ENCODE measurements at places on chromosomes 4 and X.

- no peak for DNase-seq
These were observed 67.0 kb upstream of the GPC4 start for GRCh38 chrX:133482056-133482952.

DNA sequence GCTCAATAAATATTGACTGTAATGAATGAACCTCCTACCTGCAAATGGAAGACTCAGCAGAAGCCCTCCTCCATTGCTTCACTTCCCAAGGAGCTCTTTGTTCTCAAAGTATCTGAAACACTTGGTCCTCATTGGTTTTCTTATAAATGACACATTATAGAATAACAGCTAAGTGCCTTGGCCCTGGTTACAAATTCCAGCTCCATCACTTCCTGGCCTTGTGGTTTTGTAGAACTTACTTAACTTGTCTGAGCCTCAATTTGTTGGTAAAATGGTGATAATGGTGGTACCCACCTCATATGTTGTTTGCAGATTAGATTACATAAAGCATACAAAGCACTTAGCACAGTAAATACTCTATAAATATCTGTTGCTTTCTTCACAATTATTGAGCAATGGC, 25.2 kb upstream of the SMIM20 start:
- no peak for DNase-seq

DNA sequence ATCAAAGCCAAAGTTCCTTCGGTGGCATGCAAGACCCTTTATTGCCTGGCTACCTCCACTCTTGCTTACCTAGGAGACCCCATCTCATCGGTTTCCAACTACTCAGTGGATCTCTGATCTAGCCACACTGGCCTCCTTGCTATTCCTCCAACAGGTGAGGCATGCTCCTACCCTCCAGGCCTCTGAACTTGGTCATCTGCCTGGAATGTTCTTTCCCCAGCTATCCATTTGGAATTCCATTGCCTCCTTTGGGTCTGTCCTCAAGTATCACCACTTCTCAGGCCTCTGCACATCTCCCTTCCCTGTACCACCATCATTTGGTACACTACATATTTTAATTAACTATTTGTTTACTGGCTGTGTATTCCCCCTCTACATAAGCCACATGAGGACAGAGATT, 11.2 kb downstream of the LGI2 start:
- DNase-seq, result no peak

DNA sequence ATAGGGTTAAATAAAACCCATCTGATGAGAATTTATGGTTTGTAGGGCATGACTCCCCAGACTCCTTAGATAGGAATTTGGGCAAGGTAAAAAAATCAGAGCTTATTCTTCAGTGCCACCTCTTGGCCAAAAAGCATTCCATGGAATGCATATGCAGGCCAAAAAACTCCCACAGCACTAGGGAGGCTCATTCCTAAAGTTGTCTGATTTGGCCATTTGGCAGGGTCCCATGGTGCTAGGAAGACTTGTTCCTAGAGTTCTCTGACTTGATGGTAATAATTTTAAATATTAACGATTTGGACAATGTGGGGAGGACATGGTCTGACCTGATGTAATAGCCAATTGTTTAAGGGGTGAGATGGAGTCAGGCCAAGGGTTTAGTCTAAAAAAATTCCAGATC, 93.0 kb downstream of the SPIN4 start:
- no peak for DNase-seq

GRCh38 chr4:144399927-144400326, 246.0 kb upstream of the HHIP start:
- DNase-seq, result no peak

DNA sequence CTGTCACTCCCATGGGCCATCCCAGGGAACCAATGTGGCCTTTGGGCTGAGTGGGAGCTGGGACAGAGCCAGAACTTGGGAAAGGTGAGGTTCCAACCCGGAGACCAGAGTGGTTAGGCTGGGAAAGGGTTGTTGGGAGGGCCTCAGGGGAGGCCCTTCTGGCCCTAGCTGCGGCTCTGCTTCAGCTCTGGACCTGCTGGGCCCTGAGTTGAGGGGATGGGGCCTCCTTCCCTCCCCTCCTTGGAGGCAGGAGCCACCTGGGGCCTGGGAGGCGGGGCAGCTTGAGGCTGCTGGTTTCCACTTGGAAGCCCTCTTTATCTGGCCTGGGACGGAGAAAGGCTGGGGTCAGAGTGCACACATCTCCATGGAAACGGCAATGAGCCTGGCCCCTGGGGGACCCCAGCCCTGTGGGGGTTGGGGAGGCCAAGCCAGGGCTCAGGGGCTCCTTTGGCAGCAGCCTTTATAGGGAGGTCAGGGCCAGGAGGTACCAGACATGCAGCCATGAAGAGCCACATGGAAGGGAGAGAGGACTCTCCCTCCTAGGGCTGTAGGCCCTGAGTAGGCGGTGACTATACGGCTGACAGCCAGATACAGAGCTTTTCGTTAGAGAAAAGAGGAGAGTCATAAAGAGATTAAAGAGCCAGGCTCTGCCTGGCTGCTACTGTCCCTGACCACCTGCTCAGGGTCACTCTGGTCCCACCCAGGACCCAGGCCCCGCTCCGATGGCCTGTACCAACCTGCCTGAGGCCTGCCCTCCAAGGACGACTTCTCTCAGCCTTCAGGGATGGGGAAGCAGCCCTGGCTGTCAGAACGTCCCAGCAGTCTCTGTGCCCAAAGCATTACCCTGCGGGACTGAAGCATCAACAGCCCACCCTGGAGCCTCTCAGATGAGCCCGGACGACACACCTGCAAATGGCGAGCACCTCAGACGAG, 6.9 kb upstream of the NSD2 start:
- DNase-seq, result no peak

- DNase-seq, result no peak
These were observed 149.3 kb downstream of the RASL11B start for GRCh38 chr4:53011259-53011905.

DNA sequence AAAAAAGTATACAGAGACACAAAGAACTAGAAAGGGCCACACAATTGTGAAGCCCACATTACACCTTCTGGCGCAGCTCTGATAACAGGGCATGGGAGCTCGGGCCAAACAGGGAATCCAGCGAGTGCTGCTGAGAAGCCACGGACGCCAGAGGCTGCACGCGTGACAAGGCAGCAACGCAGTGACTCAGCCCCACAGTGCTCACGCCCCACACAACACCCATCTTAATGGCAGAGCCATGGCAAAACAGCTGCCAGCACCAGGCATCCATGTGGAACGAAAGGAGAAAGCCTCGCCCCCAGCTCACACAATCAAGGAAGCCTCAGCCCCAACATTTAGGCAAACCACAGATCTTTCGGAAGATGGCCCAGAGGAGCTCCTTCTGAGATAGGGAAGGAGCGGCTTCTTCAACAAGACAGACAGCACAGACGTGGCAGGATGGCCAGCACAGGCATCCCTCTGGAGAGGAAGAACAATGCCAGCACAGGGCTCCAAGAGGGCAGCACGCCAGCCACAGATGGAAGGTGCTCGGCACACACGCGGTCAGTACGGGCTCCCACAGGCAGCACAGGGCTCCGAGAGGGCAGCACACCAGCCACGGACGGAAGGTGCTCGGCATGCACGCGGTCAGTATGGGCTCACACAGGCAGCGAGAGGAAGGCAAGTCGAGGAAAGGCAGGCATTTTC, 33.1 kb downstream of the GAK start:
- no peak for DNase-seq

- no peak for DNase-seq
These were observed 362.4 kb downstream of the PPP3CA start for GRCh38 chr4:100984901-100985300.

DNA sequence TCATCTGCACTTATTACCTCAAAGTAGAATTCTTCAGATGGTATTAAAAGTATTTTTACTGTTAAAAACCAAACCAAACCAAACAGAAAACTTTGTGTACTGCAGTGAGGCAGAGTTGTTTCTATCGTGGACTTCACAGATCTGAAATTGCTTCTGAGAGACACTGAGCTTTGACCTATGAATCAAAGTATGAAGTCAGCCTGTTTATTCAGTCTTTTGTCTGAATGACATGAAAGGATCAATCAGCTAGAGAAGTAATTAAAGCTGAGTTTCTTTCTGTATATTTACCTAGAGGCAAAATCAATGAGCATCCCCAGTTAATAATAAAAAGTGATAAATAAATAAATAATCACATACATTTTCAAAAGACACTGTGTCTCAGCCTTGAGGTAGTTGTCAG, 2121.0 kb downstream of the PCDH7 start:
- no peak for DNase-seq

- DNase-seq, result no peak
These were observed 33.5 kb downstream of the PCDH19 start for GRCh38 chrX:100376576-100376975.

DNA sequence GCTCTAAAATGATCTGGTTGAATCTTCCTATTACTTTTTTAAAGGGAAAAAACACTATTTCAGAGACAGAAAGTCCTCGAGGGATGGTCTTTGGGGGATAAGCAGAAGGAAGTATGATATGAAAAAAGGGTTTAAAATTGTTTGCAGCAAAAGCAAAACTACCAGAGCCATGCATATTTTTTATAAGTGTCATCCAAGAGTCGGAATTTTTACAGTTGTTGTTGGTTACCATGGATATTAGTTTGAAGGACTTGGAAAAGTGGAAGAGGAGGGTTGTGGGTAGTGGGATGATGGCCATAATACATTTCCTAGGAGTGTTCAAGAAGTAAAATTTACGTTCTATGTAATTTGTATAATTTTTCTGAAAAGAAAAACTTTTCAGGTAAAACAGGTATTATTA, 134.4 kb downstream of the PCDH7 start:
- DNase-seq, result no peak

DNA sequence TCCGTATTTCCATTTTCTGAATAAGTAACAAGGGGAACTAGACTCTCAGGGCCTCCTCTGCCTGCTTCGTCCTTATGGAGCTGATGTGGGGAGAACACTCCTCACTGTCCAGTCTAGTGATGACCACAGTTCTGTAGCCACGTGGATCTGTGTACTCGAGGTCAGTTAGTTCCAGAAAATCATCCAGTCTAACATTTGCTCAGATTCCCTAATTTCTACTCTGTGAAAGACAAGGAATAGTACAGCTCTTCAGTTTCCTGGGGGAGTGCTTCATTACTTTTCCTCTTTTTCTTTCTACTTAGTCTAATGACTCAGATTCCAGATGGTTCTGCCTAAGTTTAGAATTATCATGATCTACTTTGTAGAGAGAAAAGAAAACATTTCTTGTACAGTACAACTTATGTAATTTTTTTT, 82.6 kb downstream of the SORBS2 start:
- no peak for DNase-seq

GRCh38 chrX:40262157-40263013, 164.6 kb upstream of the BCOR start:
- no peak for DNase-seq

DNA sequence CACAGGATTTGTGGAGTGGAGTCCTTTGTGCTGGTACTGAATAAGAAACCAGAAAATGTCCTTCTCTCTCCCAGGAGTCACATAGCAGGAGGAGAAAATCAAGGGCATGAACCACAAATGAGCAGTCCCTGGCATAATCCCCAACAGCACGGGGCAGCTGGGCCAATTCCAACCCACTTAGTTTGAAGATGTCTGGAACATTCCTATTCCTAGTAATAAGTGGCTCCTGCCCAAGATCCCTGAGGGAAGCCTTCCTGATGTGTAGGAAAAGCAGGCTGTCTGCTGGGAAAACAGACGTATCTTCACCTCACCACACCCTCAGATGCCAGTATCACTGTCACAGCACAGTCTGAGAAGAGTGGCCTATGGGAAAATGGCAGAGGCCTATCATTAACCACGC, 182.8 kb upstream of the MAP3K15 start:
- DNase-seq, result no peak

GRCh38 chr4:7004331-7004730, 38.8 kb upstream of the TADA2B start:
- no peak for DNase-seq

DNA sequence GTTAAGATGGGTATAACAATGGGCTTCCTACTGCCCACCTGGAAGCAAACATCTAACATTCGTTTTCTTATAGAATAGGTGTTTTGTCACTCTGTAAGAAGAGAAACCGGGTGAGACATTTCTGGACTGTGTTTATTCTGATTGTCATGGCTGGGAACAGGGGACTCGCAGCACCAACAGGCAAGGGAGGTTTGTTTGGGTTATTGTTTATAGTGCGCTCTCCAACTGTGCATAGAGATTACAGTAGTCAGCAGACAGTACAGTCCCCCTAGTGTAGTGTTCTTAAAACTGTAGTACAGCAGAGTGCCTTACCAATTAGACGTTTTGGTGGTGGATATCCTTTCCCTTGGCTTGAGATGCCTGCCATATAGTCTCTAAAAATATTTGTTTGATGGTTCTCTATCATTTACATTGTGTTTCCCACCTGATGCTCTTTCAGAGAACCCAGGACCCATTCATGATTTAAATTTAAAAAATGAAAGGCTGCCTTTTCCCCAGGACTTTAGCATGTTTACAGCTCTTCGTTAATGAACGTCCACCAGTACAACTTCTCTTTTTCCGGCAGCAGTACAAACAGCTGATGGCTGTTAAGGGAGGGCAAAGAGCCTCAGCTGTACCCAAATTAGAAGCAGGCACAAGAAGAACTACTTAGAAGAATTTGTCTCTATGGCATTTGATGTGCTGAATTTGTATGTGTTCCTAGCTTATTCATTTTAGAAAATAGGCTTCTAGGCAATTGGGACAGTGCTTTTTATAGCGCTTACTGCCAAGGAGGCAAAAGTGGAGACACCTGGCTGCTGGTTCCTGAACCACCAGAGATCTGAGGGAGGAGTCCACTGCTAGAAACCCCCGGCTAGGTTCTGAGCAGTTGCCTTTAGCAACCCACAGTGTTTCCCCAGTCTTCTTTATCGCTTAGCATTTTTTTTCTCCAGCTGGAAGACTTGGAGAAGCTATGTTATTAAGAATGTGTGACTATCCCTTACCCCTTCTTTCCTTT, 1.0 kb upstream of the RNF150 start:
- no peak for DNase-seq

GRCh38 chrX:49910344-49910743, 12.1 kb upstream of the CLCN5 start:
- DNase-seq, result no peak

GRCh38 chr4:105963461-105964400, 68.5 kb downstream of the NPNT start:
- DNase-seq, result no peak

GRCh38 chr4:68536375-68536774, 39.7 kb downstream of the UGT2B17 start:
- DNase-seq, result no peak

DNA sequence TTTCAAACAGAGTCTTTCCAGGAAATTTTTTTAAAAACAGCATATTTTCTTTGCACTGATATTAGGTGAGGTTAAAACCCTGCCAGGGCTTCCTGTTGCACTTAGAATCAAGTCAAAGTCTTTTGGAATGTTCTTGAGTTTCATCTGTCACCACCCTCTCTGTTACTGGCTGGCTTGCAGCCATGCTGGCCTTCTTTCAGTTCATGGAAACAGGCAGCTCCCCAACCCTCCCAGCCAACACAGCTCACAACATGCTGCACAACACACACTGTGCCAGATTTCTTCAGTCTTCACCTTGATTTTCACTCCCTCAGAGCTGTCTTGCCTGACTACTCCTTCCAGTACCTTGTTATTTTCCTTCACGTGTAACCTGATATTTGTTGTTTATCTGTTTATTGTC, 129.5 kb downstream of the KCNIP4 start:
- no peak for DNase-seq

GRCh38 chrX:53654376-53654775, 32.1 kb downstream of the HUWE1 start:
- no peak for DNase-seq

- no peak for DNase-seq
These were observed 56.6 kb downstream of the BRCC3 start for GRCh38 chrX:155127940-155128339.

- no peak for DNase-seq
These were observed 27.9 kb upstream of the KIAA0232 start for GRCh38 chr4:6754481-6755087.
